GM18507 (cell line): ENCODE measurements at places on chromosomes 6 and 20.

DNA sequence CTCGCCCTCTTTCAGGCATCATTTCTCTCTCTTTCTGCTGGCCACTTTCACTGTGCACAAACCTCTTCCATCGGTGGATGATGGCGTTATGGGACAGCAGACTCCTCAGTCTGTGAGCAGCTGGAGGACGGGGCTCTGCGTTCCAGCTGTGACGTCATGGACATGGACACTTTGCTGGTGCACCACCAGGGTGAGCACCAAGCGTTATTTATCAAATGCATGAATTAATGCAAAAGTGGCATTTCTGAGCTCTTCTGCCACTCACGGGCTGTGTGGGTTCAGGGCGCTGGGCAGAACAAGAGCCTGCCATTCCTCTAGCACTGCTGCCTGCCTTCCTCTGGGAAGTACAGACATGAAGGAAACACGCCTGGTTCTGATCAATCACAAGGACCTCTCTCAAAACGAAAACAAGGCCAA lies 82.9 kb upstream of the MPC1 start:
- DNase-seq, result no peak

DNA sequence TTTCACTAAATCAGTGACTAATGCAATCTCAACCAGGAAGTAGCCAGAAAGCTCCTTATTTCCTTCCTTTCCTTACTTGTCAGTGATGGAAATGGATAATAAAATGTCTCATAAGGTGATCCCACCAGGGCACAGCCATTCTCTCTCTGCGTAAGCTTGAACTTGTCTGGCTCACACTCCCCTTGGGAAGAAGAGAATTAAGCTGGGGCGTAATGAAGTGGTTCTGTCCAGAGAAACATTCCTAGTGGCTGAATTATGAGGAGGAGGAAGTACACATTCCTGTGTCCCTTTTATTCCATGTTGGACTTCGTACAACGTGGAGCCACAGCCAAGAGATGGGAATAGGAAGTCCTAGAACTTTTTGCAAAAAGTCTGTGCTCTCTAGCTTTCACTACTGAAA lies 93.7 kb downstream of the MTHFD1L start:
- DNase-seq, result no peak

- DNase-seq, result no peak
These were observed 7.7 kb upstream of the NKAIN4 start for GRCh38 chr20:63261795-63262528.

GRCh38 chr6:2542858-2543218 lies 207.9 kb downstream of the MYLK4 start:
- DNase-seq, result peak; percentile 9

DNA sequence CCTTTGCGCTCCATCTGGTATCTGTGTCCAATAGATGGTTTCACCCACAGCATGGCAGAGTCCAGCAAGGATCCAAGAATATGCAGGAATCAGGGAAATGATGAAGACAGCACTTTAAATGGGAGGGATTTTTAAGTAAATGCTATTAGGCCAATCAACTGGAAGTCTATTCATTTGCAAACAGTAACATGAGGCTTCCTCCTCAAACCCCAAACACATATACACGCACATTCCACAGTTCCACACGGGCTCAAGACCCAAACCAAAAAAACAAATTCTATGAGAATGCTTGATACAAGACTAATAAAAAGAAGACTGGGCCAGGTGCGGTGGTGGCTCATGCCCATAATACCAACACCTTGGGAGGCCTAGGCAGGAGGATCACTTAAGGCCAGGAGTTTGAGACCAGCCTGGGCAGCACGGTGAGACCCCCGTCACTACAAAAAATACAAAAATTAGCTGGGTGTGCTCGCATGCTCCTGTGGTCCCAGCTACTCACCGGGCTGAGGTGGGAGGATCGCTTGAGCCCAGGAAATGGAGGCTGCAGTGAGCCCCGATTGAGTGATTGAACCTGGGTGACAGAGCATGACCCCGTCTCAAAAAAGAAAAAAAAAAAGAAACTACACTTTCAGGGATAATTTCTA lies 21.9 kb upstream of the TFAP2C start:
- DNase-seq, result no peak

DNA sequence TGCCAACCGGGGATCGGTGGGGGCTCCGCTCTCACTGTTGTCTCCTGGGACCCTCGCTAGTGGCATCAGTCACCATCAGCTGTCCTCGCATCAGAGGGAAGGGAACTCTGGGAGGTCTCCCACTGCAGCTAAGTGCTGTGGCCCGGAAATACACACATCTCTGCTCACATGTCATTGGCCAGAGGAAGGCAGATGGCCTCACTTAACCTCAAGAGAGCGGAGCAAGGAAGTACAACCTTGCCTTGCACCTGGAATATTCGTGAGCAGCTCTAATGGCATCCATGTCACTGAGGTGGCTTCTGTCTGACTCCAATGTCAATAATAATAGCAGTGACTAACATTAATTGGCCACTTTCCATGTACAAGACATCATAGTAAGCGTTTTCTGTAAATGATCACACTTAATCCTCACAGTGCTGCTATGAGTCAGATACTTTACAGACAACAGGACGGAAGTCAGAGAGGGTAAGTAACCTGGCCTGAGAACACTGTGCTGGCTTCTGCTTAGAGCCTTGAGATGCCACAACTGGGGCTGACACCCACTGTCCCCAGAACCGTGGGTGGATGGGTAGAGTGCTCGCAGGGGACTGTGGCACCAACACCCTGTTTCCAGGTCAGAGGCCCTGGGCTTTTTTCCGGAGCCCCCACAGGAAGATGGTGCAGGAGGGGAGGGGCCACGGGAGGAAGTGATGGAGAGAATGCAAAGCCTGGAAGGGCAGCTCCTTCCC lies 6.0 kb downstream of the LHFPL5 start:
- DNase-seq, result no peak

- no peak for DNase-seq
These were observed 36.9 kb downstream of the ARHGAP18 start for GRCh38 chr6:129672881-129673631.
